ENCODE measurements at places on chromosomes 12 and 14.

GRCh38 chr12:80862531-80862930, 75.2 kb downstream of the LIN7A start:
- DNase-seq = no peak

DNA sequence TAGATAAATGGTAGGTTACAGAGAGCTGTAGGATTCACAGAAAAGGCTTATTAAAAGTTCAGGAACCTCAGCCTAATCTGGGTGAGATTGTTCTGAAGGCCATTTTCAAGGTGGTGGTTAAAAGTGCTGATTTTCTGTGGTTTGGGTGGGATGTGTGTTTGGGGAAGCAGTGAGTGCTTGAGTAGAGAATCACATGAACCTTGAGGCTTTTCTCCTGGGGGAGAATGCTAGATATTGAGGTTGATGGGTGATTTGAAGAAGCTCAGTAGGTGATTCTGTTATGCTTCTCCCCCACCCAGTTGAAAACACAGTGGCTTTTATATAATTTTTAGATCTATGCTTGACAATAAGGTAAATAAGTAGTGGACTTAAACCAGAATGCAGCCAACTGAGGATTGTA, 420.9 kb downstream of the PCNX1 start:
- no peak for DNase-seq

DNA sequence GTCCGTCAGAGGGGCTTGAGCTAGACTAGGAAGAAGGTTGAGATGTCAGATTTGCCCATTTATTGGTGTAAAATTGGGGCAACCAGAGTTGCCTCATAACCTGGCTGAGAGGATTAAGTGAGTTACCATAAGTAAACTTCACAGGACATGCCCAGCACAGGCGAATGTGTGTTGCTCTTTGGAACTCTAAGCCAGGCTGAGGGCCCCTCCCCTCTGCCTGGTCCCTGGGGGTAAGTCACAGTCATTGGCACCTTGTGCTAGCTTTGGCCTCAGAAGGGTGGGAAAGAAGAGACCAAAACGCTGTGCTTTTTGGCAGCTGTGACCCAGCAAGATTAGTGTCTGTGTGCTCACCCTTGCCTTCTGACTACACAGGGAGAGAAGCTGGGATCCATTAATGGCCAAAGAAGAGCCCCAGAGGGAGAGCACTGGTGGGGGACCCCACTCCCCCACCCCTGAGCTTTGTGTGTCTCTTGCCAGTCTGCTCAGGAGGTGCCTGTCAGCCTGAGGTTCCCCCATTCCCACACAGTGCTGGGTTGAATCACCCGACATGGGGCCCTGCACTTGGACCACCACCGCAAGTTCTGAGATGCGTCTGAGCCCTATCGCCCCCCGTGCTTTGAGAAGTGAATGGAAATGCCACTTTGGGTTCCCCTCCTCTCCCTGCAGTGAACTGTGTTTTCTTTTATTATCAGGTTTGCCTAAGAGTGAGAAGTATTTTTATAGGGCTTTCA, 74.1 kb downstream of the CACNA1C start:
- no peak for DNase-seq

GRCh38 chr12:90978117-90978770, 23.3 kb upstream of the CCER1 start:
- peak; percentile 53 for DNase-seq

DNA sequence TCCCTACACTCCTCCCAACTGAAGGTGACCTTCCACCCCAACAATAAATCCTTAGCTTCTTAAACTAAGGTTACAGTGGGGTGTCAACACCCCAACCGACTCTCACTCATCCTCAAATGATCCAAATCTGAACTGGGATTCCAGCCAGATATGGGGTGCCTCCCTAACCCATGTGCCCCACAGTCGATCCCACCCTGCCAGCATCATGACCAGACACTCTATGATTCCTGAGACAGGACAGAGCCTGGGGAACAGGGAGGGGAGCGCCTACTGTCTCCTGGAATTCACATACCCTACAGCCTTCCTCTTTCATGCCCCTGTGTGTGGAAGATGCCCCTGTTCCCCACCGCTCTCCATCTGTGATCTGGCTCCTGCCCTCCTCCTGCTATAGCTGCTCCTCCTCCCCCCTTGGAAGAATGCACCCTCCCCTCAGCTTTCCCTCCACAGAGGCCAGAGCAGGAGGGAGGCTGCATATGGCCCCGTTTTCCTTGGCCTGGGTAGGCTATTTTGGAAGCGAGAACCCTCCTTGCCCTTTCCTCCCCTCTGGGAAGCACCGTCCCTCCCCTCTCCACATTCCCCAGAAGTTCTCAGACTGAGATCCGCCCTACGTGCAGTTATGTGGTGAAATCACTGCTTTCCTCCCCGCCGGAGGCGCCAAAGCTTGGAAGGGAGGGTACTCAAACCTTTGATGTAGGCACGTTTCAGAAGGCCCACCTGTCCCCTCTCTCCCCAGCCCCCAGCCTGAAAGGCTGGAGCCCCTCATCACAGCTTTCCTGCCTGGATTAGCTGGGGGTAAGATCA, 48.0 kb downstream of the SMUG1 start:
- DNase-seq = no peak

- no peak for DNase-seq
These were observed 48.8 kb downstream of the IPO8 start for GRCh38 chr12:30646821-30647220.

GRCh38 chr12:57549203-57549908, 488 bp upstream of the KIF5A start:
- DNase-seq = no peak

- no peak for DNase-seq
These were observed 59.8 kb downstream of the DIO3 start for GRCh38 chr14:101620821-101621785.

DNA sequence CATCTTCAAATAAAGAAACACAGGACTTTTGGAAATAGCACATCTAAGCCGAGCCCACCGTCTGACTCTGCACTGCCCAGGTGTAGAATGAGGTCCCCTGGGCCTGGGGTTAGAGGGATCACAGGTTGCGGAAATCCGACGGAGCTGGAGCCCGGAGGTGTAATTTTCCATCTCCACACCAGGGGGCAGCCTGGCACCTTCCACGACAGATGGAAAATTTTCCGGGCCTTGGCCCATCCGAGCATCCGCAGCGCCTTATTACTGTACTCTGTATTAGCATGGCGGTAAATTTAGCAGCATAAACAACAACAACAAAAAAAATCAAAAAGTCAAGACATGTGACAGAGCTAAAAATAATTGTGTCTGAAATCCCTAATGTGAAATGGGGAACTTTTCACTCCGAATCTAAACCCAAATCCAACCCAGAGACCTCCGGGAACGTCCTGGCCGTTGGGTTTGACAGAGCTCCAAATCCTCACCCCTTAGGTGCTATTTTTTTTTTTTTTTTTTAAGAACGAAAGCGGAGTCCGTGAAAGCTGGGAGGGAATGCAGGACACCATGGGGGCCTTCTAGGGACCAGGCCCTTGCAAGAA, 93.9 kb downstream of the KSR2 start:
- peak; percentile 76 for DNase-seq

DNA sequence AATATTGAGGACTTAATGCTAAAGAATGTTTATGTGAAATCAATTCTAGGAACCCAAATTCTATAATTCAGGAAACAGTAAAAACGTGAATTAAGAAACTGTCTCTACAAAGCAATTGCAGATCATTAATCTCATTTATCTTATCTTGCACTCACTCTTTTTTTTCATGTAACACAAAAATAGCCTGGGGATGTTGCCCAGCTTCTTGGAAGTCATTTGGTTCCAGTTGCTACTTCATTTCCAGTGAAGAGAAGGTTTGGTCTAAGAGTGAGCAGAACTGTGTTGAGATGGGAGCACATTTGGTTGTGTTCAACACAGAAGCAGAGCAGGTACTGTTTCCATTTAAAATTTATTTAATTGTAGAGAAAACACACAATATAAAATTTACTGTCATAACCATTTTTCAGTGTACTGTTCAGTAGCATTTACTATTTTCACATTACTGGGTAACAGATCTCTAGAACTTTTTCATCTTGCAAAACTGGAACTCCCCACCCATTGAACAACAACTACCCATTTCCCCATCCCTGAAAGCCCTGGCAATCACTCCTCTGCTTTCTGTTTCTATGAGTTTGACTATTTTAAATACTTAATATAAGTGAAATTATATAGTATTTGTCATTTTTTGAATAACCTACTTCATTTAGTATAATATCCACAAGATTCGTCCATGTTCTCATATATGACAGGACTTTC, 9.7 kb downstream of the CLEC6A start:
- no peak for DNase-seq

GRCh38 chr12:124809878-124810277, 53.8 kb downstream of the SCARB1 start:
- no peak for DNase-seq

DNA sequence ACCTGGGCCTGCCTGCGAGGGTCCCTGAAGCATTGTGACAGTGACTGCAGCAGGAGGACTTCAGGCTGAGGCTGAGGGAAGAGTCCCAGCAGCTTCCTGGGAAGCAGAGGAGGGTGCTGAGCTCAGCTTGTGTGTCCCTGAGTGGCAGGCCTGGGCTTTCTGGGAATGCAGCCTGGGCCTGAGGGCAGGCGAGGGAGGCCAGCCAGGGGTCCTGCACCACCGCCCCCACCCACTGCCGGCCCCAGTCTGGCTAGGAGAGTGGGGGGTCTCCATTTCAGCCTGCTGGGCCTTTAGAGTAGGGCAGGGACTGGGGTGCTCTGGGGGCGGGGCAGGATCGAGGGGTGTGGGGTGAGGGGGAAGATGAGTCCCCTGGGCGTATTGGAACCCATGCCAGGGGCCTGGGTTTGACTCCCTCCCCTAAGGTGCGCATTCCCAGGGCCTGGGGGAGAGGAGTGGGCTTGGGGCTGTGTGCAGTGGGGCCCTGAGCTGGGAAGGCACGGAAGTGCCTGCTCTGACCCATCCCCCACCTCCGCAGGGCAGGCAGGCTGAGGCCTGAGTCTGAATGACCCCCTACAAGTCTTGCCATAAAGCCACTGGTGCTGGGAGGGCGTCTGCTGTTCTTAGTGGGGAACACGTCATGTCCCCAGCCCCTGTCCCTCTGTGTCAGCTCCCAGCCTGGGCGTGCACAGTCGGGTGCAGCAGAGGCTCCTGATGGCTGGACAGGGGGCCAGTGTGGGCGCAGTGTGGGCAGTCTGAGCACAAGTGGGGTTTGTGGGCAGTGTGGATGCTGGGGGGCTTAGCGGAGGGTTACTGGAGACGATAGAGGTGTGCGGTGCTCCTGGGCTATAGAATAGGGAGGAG, 46.4 kb downstream of the KRT80 start:
- no peak for DNase-seq

DNA sequence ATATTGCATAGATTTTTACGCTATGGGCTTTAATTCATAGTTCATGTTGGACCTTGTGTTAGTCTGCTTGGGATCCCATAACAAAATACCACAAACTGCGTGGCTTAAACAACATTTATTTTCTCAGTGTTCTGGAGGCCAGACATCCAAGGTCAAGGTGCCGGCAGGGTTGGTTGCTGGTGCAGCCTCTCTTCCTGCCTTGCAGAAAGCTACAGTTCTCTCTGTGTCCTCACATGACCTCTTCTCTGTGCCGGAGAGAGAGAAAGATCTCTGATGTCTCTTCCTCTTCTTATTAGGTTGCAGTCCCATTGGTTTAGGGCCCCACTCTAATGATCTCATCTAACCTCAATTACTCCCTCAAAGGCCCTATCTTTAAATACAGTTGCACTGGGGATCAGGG, 170.5 kb downstream of the IPO8 start:
- DNase-seq = no peak

DNA sequence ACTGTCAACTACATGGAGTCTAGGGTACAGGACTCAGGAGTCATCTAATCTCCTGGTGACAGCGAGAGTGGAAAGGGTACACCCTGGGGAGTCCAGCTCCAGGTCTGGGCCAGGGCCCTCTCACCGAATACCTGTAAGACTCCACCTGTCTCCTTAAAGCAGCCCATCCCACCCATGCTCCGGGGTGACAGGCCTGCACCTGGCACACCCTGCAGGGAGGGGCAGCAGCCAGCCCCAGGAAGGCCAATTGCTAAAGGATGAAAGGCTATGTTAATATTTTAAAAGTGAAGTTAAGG, 45.5 kb downstream of the STX2 start:
- DNase-seq = no peak

- peak; percentile 61 for DNase-seq
These were observed 126.7 kb upstream of the HIF1A start for GRCh38 chr14:61568572-61569011.

DNA sequence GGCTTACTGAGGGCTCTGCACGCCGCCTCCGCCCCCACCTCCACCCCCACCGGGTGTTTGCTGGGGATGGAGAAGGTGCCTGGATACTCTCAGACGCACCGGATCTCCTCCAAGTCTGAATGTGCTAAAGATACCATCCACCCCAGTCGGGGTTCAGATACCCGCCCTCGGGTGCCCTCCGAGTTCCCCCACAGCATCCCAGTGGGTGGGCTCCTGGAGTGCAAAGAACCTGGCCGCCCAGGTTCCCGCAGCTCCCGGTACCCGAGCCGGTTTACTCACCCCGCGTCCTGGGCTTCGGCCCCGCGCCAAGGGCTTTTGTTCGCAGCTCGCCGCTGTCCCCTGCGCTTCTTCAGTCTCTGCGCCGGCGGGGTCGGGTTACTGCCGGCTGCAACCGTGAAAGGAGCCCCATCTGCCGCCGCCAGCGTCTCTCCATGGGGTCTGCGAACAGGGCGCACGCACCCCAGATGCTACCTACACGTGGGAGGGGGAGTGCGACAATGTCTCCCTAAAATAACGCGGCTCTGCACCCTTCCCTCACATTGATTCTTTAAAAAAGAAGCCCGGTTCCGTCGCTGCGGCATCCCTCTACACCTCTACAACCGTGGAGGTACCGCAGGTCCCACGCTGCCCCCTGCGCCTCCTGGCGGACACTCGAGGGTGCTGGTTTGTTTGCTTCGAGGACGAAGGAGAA, at the start of gene CCDC177:
TSS of gene CCDC177 (minus strand) at position 609 of the 691 bp plus-strand sequence. CDS start 1,249 bp downstream, outside the sequence.
- peak; percentile 64 for DNase-seq

GRCh38 chr12:25979563-25979962, 21.1 kb downstream of the RASSF8 start:
- no peak for DNase-seq

- DNase-seq = no peak
These were observed 536 bp downstream of the PARPBP start for GRCh38 chr12:102120564-102120873.

GRCh38 chr14:33511851-33512640, 438.8 kb downstream of the EGLN3 start:
- no peak for DNase-seq

- no peak for DNase-seq
These were observed 6.8 kb downstream of the TSPAN9 start for GRCh38 chr12:3083921-3084347.

DNA sequence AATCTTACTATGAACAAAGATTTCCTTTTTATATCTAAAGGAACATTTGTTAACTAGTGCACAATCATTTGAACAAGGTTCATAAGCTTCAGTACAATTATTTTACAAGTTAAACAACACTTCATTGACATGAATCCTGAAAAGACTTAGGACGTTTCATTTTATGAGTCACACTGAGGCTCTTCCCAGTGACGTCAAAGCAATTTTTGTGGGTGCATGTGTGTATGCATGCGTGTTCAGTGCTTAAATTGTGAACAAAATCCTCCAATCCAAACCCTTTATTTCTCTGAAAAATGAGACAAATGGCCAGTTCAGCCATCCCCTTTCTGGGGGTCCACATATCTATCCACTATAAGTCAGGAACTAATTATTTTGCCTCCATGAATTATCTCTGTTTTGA, 2.9 kb downstream of the LMNTD1 start:
- DNase-seq = no peak
